Tibial nerve (tissue), 4 donors: ENCODE measurements at places on chromosomes 1 and 21.

DNA sequence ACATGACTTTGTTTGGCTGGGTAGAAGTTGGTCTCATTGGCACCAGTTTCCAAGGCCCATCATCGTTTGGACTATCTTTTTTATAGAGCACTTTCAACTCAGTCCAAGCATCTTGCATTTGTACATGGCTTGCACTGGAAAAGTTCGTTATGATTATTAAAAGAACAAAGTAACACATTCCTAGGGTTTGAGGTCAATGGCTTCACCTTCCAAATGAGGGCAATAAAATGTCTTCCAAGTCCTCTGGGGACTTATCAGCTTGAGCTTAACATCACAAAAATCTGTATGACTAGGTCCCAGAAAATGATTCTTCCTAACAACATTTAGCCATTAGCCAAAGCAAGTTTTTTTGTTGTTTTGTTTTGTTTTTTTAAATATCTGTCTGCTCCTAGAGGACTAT is 610.8 kb downstream of the LMO4 start:
- no peak for DNase-seq

- DNase-seq = no peak
Observed at GRCh38 chr1:6801966-6802365, 16.7 kb downstream of the CAMTA1 start.

DNA sequence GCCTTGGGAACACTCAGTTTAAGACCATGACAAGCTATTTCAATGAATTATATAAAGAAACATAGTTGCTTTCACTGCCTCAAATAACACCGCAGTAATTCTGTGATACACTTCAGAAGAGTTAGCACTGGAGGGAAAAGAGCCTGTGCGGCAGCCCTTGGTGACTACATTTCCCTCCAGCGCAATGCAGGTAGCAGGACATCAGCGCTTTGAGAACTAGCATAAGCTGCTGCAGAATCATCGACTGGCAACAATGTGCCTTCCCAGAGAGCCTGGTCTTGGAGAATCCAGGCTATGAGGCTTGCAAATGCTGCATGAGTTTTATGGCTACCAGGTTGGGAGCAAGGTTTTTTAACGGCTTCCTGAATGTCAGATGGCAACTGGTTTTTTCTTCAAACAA is 7.5 kb downstream of the NRIP1 start:
- DNase-seq = no peak

GRCh38 chr1:44655609-44656008 is 18.7 kb downstream of the TMEM53 start:
- DNase-seq = no peak

GRCh38 chr1:57086154-57086553 is 120.3 kb upstream of the C8B start:
- DNase-seq = no peak

- no peak for DNase-seq
Observed at GRCh38 chr1:106249810-106250209, 806.7 kb upstream of the PRMT6 start.

GRCh38 chr1:6491966-6492365 is 499 bp upstream of the PLEKHG5 start:
- no peak for DNase-seq

- no peak for DNase-seq
Observed at GRCh38 chr1:25847929-25848328, 11.3 kb downstream of the AUNIP start.

GRCh38 chr1:17440074-17440826 is 773 bp upstream of the RCC2 start:
- no peak for DNase-seq
